ENCODE measurements at places on chromosomes 4 and X. TPM values are rescaled to one million over a fixed set of nuclear protein-coding genes. Genes with fewer than 3 reads are reported as not detected.

TMPRSS11D gene
- polyA plus RNA-seq = not detected

DNA sequence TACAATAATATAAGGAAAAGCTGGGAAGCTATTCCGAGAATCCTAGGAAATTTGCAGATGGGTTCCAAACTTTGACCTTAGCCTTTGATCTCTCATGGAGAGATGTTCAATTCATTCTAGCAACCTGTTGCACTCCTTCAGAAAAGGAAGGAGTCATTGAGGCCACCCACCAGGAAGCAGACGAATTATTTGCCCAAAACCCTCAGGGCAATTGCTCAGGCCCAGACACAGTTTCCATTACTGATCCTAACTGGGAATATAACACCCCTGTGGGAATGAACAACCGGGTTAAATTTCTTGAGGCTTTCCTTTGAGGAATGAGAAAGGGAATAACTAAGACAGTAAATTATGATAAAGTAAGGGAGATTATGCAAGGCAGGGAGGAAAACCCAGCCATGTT lies 13.5 kb upstream of the ZNF280C start:
- no peaks in the 10 kb centered on the region for H3K4me1 ChIP-seq
- H3K36me3 ChIP-seq = no peaks in the 10 kb centered on the region
- no peaks in the 10 kb centered on the region for H3K27me3 ChIP-seq
- DNase-seq = no peak

PDCL2 gene
- polyA plus RNA-seq = not detected

- no peak overlapping the region for H3K27ac ChIP-seq
- no peak overlapping the region for H3K4me3 ChIP-seq
- no peaks in the 10 kb centered on the region for H3K4me1 ChIP-seq
- DNase-seq = no peak
Measured at GRCh38 chr4:166198516-166199310, 325.7 kb downstream of the TLL1 start.

DNA sequence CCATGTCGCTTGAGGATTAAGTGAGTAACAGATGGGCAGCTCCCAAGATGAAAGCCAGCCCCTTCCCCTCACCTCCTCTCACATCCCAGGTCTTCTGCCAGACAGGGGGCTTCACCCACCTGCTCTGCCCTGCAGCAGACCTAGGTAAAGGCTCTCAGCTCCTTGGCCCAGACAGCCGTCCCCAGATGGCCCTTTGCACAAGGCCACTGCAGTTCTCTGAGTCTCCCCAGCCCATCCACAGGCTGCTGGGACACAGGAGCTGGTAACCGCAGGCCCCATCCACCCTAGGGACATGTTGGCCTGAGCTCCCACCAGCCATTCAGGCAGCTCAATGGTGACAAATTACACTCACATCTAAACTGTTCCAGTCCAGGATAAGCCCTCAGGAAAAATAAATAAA lies 15.3 kb downstream of the C4orf50 start:
- H3K4me3 ChIP-seq = no peak overlapping the region
- no peaks in the 10 kb centered on the region for H3K36me3 ChIP-seq
- H3K27me3 ChIP-seq = no peaks in the 10 kb centered on the region
- H3K27ac ChIP-seq = no peak overlapping the region
- H3K4me1 ChIP-seq = no peaks in the 10 kb centered on the region

DNA sequence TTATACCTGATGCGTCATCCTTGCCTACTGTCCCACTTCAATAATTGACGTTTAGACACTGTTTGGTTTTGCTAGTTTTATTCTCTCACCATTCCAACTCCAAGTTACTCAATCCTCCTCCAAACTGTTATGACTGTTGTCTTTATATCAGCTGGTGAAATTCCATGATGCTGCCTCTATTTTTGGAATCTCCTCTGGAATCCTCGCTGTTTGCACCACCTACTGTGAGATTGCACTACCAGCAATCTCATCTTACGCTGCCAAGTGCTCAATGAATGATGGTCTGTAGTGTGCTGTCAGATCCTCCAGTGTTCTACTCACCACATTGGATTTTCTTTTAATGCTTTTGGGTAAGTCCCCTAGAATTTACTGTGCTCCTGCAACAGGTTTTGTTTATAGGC lies 13.2 kb upstream of the PCDH18 start:
- H3K36me3 ChIP-seq = no peaks in the 10 kb centered on the region
- H3K4me1 ChIP-seq = no peaks in the 10 kb centered on the region
- no peaks in the 10 kb centered on the region for H3K27me3 ChIP-seq
- no peak for DNase-seq

- DNase-seq = no peak
- H3K27ac ChIP-seq = no peak within 1 kb of the TSS
- H3K27me3 ChIP-seq = no peaks in the 10 kb centered on the region
- no peak within 1 kb of the TSS for H3K4me3 ChIP-seq
- H3K4me1 ChIP-seq = no peaks in the 10 kb centered on the region
Measured at GRCh38 chr4:185811509-185812364, at the start of gene SORBS2. Gene SORBS2 (minus strand): TSS chr4:185812194. CDS start chr4:185690571, 121,623 bp downstream.

DNA sequence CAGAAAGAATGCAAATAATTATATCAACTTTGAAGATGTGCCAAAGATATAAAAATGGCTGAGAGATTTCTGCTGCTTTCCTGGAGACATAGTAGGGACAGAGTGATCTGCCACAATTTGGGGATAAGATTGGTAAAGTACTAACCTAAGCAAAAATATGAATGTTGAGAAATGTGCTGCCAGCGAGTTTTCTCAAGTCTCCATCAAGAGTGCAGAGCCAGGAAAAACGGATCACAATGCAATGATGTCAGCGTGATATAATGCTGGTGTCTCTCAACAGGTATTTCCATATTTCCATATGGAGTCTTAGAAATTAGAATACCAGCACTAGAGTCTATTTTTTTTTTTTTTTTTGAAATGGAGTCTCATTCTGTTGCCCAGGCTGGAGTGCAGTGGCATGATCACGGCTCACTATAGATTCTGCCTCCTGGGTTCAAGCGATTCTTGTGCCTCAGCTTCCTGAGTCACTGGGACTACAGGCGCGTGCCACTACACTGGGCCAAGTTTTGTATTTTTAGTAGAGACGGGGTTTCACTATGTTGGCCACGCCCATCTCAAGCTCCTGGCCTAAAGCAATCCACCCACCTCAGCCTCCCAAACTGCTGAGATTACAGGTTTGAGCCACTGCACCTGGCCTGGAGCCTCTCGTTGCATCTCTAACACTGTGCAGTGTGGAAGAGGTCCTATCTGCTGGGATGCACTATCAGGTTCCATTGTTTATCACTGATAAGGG lies 893.5 kb downstream of the TRIML1 start:
- H3K4me1 ChIP-seq = no peaks in the 10 kb centered on the region
- H3K27ac ChIP-seq = no peak overlapping the region
- H3K4me3 ChIP-seq = no peak overlapping the region

- peak overlapping the region; percentile 51 for H3K4me3 ChIP-seq
- peak; percentile 49 for DNase-seq
- H3K4me1 ChIP-seq = peaks cover 35% of the 10 kb centered on the region
Measured at GRCh38 chrX:40095583-40096394, 2.0 kb downstream of the BCOR start.

PABPC5 gene
- not detected for polyA plus RNA-seq

DNA sequence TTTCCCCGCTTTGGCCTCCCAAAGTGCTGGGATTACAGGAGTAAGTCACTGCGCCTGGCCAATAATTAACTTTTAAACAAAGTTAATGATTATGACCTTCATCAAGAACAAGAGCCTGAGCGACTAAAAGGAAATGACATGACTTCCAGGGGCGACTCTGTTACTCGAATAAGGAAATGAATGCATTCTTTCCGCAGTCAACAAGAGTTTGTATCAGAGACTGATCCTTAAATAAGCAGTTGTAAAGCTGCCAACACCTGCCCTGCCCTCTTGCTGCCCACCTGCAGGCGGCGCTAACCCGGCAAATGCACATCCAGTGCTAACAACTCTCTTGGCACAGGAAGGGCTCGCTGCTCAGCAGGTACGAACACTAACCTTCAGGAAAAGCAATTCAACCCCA lies 27.3 kb downstream of the WDR1 start:
- H3K4me1 ChIP-seq = peaks cover 41% of the 10 kb centered on the region
- H3K27ac ChIP-seq = no peak overlapping the region
- no peak for DNase-seq
- no peaks in the 10 kb centered on the region for H3K27me3 ChIP-seq

CXorf51A gene
- polyA plus RNA-seq = not detected

RNF150 gene
- polyA plus RNA-seq = not detected

Data from CD4-positive, alpha-beta memory T cell (primary cell).